NCI-H774 (cell line): ENCODE measurements at places on chromosomes 3 and 15.

GRCh38 chr3:38555149-38555840 lies 59.2 kb downstream of the EXOG start:
- no peak for DNase-seq

- no peak for DNase-seq
Measured at GRCh38 chr3:184541886-184542562, 19.6 kb upstream of the EPHB3 start.

- DNase-seq: no peak
Measured at GRCh38 chr15:72474466-72474911, 359 bp downstream of the ARIH1 start.

DNA sequence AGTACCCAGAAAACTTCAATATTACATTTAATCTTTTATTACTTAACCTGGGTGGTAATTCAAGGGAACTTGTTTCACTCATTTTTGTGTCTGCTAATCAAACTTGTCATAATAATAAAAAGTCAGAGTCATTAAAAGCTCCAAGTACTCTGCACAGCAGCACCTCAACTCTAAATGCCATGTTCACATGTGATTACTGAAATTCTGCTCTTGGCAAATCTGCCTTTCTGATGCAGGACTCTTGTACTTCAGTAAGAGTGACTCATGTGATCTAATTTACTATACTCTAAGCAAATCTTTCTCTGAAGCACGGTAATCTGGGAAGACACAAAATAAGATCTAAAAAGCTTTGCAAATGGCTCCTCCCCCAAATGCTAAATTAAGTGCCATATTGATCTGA lies 6.4 kb downstream of the ROBO1 start:
- DNase-seq: no peak

GRCh38 chr15:79365765-79366164 lies 54.9 kb downstream of the TMED3 start:
- DNase-seq: no peak

DNA sequence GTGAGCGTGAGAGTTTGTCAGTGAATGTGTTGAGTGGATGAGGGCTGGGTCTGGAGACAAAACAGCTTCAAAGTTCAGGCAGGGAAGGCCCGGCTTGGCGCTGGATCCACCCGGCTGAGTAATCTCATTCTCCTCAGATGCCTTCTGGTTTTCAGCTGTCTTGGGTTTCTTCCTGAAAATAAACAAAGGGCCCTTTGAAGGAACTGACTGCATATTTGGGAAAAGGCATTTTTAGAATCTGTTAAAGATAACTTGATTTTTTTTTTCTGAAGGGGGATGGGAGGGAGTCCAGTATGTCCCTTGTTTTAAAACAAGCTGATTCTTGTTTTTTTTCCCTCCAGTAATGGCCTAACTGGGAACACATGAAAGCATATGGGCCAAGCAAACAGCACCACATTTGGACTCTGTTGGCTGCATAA lies 86.4 kb downstream of the TIGIT start:
- DNase-seq: no peak

DNA sequence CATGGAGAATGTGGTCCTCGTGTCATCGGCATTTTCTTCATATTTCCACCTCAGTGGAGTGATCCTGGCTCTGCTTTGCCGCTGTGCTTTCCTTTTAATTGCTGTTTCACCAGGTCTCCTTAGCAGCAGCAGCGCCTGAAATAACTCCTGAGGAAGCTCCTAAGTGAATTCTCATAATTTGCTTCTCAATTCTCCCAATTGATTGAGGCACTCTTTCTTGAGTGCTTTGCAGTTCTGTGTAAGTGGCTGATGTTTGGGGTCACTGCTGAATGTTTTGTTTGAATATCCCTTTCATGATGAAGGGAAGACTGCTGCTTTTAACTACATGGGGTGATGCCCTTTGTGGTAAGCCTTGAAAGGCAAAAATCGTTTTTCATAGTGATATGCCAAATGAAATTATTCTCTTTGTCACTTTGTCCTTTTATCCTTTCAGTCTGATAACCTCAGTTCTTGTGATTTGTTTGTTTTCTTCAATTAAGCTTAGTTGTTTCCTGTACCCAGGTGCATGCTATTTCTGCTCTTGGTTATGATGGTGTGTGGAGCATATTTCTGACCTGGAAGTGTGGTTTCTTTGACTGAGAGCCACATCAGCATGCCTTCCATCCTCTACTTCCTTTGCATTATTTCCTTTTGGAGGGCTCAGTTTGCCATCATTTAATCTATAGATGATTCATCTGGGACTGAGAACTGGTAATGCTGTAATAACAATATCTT lies 36.7 kb downstream of the HMG20A start:
- no peak for DNase-seq

DNA sequence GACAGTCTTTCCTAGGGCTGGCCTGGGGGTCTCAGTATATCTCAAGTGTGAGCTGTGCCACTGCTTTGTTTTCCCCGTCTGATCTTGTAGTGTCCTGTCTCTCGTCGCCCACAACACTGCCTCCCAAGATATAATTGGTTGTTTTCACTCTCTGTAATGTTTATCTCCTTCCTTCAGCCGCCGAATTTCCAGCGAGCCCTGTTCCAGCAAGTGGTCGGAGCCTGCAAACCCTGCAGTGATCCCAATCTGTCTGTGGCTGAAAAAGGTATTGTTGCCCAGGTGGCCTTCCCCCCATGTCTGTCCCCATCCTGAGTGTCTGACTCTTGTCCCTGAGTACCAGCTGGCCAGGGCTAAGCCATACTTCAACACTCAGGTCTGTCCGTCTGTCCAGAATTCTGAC lies 9.5 kb upstream of the MANF start:
- no peak for DNase-seq

- DNase-seq: peak; percentile 5
Measured at GRCh38 chr3:27659279-27660021, 62.7 kb downstream of the EOMES start.

DNA sequence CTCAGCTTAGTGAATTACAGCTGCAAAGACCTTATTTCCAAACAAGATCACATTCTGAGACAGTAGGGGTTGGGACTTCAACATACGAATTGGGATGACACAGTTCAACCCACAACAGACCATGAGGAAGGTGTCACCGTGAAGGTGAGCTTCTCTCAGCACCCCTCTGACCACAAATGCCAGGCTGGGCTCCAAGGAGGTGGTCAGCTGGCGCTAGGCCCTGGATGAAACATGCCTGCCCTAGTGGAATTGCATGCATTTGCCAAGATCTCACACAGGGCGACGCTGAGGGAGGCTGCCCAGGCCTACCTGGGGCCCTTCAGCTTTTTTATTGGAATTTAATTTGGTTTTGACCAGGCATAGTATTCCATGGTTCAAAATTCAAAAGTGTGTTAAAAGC lies 1.8 kb downstream of the CFAP100 start:
- DNase-seq: no peak

DNA sequence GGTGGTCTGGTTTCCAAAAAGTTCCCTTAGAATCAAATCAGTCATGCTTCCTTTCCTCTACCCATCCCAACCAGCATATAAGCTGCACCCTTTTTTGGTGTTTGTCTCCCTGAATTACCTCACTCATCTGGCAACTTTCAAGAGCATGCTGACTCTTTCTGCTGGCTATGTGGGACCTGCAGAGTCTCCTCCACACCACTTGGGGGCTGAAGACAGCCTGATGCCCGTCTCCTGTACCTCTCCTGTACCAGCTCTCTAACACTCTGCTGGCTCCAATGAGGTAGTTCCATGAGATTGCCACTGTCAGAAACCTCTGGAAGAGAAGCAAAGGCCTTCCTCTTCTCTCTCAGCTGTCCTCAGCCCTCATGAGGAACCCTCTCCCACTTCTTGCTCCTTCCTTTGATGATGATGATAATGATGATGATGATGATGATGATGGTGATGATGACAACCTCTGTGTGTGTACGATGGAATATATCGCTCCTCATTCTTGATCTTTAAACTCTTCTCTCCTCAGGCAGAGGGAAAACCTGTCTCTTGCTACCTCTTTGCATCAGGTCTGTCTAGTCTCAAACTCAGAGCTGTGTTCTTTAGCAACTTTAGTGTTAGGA lies 257.5 kb downstream of the ZNF621 start:
- no peak for DNase-seq

- DNase-seq: no peak
Measured at GRCh38 chr15:72919936-72920465, 132.3 kb upstream of the NEO1 start.

DNA sequence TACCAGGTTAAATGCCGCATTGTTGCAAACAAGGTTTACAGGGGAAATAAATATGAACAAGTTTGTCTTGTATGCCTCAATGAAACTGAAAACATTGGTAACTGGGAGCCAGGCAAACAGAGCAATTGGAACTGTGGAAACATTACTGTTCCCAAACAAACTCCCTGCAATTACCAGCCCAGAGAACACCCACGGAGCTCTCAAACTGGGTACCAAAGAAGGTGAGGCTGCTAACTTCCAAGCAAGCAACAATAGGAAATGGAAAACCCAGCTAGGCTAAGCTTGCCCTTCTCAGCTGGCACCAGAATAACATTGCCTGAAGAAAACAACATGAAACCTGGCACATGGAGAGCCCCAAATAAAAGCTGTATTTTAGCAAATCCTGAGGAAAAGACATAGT lies 218.9 kb upstream of the THRB start:
- DNase-seq: no peak

DNA sequence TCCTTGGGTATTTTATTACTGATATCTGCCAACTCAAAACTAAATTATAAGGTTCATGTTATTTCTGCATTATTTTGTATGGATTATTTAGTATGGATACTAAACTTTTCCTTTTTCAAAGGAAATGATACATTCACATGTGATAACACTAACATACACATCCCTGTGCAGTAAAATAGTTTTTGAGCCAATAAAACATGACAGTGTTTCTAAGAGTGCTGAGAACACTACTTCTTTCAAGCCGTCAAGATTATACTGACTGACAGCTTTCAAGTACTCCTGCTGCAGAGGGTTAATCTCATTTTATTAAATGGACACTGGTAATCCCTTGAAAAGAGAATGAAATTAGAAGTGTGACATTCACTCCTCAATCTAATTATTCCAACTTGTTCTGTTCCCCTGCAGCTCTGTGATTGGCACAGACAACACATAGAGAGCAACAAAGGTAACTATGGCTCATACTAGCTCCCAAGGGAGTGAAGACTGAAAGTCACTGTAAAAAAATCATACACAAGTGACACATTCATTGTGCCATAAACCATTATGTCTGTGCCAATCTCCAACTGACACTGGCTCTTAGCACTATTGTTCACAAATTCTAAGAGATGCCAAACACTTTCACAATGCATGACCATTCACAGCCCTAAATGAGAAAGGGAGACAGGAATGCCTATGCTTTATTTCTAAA lies 468.6 kb downstream of the SHQ1 start:
- no peak for DNase-seq

GRCh38 chr3:102079809-102080197 lies 230.5 kb downstream of the NFKBIZ start:
- no peak for DNase-seq
